Vagina (tissue), 2 donors: ENCODE measurements at places on chromosomes 6 and 20. TPM values are rescaled to one million over a fixed set of nuclear protein-coding genes. Genes with fewer than 3 reads are reported as not detected.

DNA sequence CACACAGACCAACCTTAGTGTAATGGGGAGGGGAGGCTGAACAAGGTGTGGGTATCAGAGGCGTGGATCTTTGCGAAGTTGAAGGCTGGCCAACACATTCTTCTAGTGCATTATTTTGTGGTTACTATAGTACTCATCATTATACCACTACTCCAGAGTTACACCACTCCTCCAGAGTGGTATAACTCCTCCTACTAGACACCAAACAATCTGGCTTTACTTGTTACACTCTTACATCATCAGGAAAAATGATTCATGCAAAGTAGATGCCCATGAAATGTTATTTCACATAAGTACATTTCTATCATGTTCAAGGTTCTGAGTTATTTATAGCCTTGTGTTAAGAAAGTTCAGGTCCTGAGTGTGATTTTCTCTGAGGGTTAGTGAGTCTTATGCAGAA is 443.1 kb upstream of the OPRM1 start:
- no peaks in the 10 kb centered on the region for H3K27me3 ChIP-seq
- no peak overlapping the region for H3K27ac ChIP-seq
- DNase-seq, result no peak
- H3K4me3 ChIP-seq, result no peak overlapping the region

RALY gene
- total RNA-seq, result 123 TPM

ZKSCAN8 gene
- 14.5 TPM for total RNA-seq

SCGN gene
- total RNA-seq, result not detected

GRCh38 chr6:130781557-130781956 is 45.6 kb upstream of the SMLR1 start:
- H3K27me3 ChIP-seq, result no peaks in the 10 kb centered on the region
- no peak overlapping the region for H3K27ac ChIP-seq
- no peaks in the 10 kb centered on the region for H3K36me3 ChIP-seq
- no peak for DNase-seq

DNA sequence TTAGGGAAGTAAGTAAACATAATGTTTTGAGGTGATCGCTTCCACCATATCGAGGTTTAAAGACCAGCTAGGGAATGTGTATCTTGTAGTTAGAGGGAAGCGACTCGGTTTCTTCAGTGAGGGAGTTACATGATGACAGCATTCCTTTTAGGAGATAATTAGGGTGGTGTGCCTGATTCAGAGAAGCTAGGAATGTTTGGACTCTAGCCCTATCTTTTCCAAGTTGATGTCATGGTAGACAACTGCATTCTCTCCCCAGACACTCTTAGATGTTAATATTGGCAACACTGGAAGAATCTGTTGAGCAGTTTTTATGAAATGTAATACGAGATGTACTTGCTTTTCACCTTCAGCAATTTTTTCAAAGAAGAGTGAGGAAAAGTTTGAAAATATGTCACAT is 12.9 kb upstream of the HIVEP1 start:
- no peak overlapping the region for H3K27ac ChIP-seq
- H3K27me3 ChIP-seq, result no peaks in the 10 kb centered on the region
- no peaks in the 10 kb centered on the region for H3K4me1 ChIP-seq

- no peak overlapping the region for H3K4me3 ChIP-seq
- H3K27ac ChIP-seq, result no peak overlapping the region
- H3K27me3 ChIP-seq, result no peaks in the 10 kb centered on the region
- no peaks in the 10 kb centered on the region for H3K36me3 ChIP-seq
- DNase-seq, result no peak
- no peaks in the 10 kb centered on the region for H3K4me1 ChIP-seq
These were observed 31.3 kb downstream of the RARS2 start for GRCh38 chr6:87558446-87558845.

- no peaks in the 10 kb centered on the region for H3K36me3 ChIP-seq
- H3K27ac ChIP-seq, result peak overlapping the region; percentile 64
- H3K4me3 ChIP-seq, result peak overlapping the region; percentile 46
These were observed 372 bp downstream of the KIAA0408 start for GRCh38 chr6:127458817-127459216.

DNA sequence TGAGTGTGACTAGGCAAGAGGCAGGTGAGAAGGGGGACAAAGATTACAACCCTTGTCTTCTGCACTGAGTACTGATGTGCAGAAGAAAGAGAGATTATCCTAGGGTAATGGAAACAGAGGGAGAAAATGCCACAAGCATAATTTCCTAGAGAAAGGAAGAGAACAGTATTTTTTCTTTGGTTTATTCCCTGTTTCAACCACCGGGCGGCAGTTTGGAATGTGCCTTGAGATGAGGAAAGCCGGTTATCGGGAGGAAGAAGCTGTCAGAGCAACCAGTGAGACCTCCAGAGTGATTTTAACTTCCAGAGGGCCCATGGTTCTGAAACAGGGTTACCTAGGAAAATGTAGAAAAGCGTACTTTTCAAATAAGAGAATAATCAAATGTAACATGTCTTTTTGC is 121.4 kb downstream of the REV3L start:
- no peak overlapping the region for H3K4me3 ChIP-seq
- no peak overlapping the region for H3K27ac ChIP-seq
- DNase-seq, result no peak
- no peaks in the 10 kb centered on the region for H3K27me3 ChIP-seq
- H3K36me3 ChIP-seq, result peaks cover 24% of the 10 kb centered on the region
